ENCODE measurements at places on chromosomes 7 and 10.

GRCh38 chr10:106310596-106310995, 853.9 kb downstream of the SORCS1 start:
- no peak for DNase-seq

- DNase-seq, result no peak
Measured at GRCh38 chr10:128804411-128804810, 662.6 kb upstream of the MGMT start.

DNA sequence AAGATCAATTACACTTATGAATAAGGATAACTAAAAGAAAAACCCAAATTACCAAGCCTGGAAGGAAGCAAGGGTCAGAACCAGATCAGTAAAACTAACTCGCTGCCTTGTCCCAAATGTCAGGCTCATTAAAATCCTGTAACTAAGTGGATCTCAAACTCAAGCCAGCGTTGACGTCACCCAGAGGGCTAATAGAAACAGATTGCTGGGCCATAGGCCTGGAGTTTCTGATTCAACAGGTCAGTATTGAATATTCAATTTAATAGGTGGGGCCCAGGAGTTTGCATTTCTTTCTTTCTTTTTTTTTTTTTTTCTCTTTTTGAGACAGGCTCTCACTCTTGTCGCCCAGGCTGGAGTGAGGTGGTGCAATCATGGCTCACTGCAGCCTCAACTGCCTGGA, 397.0 kb downstream of the CALN1 start:
- no peak for DNase-seq

GRCh38 chr7:39164887-39165286, 187.2 kb downstream of the POU6F2 start:
- DNase-seq, result no peak

- DNase-seq, result no peak
Measured at GRCh38 chr10:14063531-14064285, 267.0 kb downstream of the FRMD4A start.

DNA sequence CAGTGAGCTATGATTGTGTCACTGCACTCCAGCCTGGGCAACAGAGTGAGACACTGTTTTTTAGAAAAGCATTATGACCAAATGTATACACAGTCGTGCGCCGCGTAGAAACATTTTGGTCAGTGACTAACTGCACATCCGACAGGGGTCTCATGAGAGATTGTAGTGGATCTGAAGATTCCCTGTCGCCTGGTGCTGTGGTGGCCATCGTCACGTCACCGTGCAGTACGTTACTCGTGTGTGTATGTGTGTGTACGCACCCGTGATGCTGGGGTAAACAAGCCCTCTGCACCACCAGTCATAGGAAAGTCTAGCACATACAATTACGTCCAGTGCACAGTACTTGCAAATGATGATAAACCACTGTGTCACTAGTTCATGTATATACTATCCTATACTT, 109.4 kb downstream of the ELFN1 start:
- DNase-seq, result no peak

DNA sequence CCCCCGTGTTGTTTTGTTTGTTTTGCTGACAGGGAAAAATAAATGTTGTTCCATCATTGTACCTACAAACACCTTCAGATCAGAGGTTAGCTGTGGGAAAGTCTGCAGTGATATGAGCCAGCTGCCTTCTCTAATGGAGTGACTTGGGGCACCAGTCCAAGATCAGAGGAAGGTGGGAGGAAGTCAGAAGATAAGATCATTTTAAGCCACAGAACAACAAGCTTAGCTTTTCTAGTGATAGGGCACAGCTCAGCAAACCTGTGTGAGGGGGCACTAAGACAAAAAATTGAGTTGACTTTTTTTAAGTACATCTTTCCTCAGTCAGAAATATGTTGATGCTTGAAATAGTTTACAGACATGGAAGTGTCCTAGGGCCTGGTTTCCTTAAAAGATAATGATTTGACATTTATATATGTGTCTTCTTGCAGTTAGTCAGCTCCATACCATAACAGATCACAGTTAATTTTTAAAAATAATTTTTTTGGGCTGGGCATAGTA, 240.3 kb upstream of the KAT6B start:
- no peak for DNase-seq

- DNase-seq, result no peak
Measured at GRCh38 chr10:100653957-100654781, 91.2 kb upstream of the PAX2 start.

DNA sequence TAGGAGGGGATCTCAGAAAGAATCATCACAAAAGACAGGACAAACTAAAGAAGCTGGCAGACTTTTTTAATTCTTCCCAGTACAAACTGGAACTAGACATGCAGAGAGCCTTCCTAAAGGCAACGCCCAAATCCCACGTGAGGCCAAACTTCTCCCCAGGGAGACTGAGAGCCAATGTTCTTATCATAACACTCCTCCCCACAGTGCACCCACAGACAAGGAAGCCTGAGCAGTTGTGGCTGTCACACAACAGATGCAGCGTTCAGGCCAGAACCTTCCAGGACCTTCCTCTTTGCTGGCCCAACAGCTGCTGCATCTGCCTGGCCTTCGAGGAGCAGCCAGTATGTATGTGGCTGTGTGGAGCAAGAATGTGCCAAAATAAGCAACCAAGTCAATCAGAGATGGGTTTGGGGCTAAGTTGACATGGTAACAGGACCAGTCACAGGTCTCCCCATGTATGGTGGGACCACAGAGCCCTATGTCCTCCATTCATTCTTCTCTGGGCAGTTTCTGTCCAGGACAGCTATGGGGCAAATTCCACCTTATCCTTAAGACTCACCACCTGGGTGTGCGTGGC, 34.9 kb downstream of the SRPK2 start:
- no peak for DNase-seq

Data from left renal pelvis (tissue), 4 donors.